GM23248 (cell line): ENCODE measurements at places on chromosomes 2 and 18. TPM values are rescaled to one million over a fixed set of nuclear protein-coding genes. Genes with fewer than 3 reads are reported as not detected.

- H3K27ac ChIP-seq = no peak overlapping the region
- no peaks in the 10 kb centered on the region for H3K36me3 ChIP-seq
- DNase-seq = peak; percentile 67
- H3K4me1 ChIP-seq = peaks cover 10% of the 10 kb centered on the region
- peaks cover 56% of the 10 kb centered on the region for H3K27me3 ChIP-seq
Measured at GRCh38 chr2:240277073-240277806, 136.8 kb upstream of the OTOS start.

Gene KLHL14
- total RNA-seq = not detected in 2 replicates

Gene SLC19A3
- 0.65 and 0.89 TPM in 2 replicates for total RNA-seq

Gene SLC20A1
- 135 and 153 TPM in 2 replicates for total RNA-seq

GRCh38 chr2:46377666-46378560 lies 80.7 kb downstream of the EPAS1 start:
- DNase-seq = no peak
- no peak overlapping the region for H3K27ac ChIP-seq
- H3K36me3 ChIP-seq = peaks cover 27% of the 10 kb centered on the region
- no peaks in the 10 kb centered on the region for H3K4me1 ChIP-seq
- no peaks in the 10 kb centered on the region for H3K27me3 ChIP-seq

Gene SERPINB10
- total RNA-seq = not detected in 2 replicates

- no peaks in the 10 kb centered on the region for H3K36me3 ChIP-seq
- H3K4me3 ChIP-seq = no peak overlapping the region
- DNase-seq = peak; percentile 67
Measured at GRCh38 chr2:223075301-223076270, 23.6 kb downstream of the KCNE4 start.

DNA sequence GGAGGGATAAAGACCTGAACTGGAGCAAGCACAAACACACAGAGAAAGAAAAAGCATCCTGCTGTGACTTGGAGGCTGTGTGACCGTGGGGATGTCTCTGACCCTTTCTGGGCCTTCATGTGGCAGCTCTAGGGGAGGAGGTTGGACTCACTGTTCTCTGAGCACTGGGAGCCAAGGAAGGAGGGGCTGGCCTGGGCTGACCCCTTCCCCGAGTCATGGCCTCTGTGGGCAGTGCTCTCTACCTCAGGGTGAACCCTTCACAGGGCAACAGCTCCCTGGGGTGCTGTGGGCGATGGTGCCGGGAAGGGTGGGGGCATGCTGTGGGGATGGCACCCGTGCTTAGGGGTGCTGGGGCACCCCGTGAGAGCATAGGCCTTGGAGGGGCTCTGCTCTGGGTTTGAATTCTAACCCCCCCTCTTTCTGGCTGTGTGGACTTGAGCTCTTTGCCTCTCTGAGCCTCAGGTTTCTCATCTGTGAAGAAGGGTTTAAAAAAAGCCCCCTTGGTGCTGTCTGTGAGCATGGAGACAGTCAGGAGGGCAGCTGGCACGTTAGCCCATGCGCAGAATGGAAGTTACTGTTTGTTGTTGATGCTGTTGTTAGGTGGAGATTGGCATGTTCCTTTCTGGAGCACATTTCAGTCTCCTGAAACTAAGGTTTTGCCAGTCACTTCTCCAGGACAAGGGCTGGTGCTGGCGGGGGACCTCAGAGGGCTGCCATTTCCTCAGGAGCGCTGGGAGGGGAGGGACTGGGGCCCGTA lies 700 bp downstream of the TOGARAM2 start:
- no peaks in the 10 kb centered on the region for H3K36me3 ChIP-seq
- peak; percentile 32 for DNase-seq
- H3K4me3 ChIP-seq = no peak overlapping the region
- H3K27ac ChIP-seq = no peak overlapping the region
- H3K4me1 ChIP-seq = no peaks in the 10 kb centered on the region

Gene PKDCC
- total RNA-seq = 9.9 and 12.8 TPM in 2 replicates

GRCh38 chr2:112187046-112187715 lies 49.0 kb downstream of the FBLN7 start:
- no peaks in the 10 kb centered on the region for H3K4me1 ChIP-seq
- no peaks in the 10 kb centered on the region for H3K27me3 ChIP-seq
- H3K36me3 ChIP-seq = no peaks in the 10 kb centered on the region
- no peak overlapping the region for H3K4me3 ChIP-seq
- H3K27ac ChIP-seq = no peak overlapping the region

Gene FBXO48
- 0.38 and 0.65 TPM in 2 replicates for total RNA-seq

DNA sequence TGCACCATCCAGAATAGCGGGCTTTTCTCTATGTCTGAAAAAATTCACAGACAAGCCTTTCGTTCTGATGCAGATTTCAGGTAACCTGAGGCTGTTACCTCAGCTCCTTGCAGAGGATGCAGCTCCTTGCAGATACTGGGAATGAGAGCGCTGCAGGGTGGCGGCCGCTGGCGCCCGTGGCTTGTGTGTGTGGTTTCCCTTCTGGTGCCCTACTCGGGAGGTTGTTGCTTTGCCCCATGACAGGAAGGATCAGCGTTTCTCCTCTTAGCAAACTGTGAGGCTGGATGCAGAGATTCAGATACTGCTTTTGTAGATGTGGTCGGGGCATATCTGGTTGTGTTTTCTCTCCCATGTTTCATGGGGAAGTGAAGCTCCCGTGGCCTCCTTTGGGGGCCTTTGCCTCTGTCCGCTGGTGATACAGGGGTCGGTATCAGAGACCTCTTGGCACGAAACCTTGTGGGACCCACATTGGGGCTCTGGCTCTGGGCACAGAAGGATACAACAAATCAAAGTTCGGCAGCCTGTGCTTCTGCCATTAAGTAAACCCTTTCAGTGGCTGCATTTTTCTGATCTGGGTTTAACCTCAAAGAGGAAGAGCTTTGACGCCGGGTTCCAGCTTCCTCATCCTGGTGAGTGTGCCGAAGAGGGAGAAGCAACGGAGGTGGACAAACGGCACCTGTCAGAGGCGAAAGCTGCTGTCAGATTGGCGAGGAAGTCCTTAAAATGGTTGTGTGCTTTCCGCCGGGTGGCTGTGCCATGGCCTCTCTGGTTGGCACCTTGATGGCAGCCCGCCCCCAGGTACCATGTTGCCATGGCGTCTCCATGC lies 127.8 kb downstream of the MBP start:
- no peaks in the 10 kb centered on the region for H3K4me1 ChIP-seq
- H3K27ac ChIP-seq = no peak overlapping the region
- H3K36me3 ChIP-seq = no peaks in the 10 kb centered on the region

DNA sequence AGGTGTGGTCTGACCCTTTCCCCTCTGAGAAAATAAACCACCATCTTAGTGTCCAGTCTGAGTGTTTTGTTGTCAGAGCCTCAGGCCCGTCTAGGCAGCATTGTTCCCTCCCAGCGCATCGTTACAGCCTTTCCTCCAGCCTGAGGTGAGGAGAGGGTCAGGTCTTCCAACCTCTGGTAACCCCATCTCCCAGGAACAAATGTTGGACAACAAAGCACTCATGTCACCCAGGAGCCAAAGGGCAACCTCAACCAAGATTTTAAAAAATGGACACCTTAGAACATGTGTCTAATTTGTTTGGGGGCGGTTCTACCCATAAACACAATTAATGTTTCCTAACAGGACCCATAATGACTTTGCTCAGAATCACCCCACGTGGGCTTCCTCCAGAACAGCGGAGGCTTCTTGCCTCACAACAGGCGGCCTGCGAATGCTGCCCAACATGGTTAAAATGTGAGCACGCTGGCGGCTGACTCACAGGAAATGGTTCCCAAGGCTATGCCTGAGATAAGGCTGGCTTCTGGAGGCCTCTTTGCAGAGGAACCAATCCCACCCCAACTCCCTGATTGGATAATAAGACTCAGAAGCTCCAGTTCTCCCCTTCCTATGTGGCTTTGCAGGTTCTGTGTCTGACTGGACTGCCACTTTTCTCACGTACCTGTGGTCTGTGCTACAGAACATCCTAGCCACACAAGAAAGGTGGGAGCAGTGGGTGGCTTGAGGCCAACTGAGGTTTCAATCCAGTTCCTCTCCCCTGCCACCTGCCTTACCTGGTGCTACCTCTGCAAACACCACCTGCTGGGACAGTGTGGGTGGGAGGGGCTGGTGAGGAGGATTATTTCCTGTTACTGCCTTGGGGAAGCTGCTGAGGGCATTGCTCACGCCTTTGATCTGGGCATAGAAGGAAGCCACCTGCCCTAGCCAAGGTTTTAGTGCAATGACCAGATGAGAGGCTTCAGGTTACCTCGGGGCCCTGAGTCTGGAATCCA lies 108.8 kb downstream of the B3GNT2 start:
- H3K27ac ChIP-seq = no peak overlapping the region
- no peaks in the 10 kb centered on the region for H3K27me3 ChIP-seq
- no peaks in the 10 kb centered on the region for H3K36me3 ChIP-seq
- H3K4me3 ChIP-seq = no peak overlapping the region

DNA sequence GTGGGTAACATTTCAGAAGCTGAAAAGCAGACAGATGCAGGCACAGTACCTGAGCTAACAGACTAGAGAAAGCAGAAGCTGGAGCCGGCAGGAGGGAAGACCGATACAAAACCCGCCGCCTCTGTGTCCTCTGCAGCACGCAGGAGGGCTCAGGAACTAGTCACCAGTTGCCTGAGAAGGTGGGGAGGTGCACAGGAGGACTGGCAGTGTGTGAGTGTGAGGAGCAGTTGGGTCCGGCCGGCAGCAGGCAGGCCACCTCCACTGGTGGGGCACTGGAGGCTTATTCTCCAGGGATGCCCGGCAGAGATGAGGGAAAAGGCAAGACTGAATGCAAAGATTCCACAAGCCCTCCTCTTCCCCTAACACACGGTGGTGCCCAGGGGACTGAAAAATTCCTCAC lies 18.2 kb downstream of the ERCC3 start:
- H3K27ac ChIP-seq = no peak overlapping the region
- no peak overlapping the region for H3K4me3 ChIP-seq
- H3K36me3 ChIP-seq = peaks cover 33% of the 10 kb centered on the region

DNA sequence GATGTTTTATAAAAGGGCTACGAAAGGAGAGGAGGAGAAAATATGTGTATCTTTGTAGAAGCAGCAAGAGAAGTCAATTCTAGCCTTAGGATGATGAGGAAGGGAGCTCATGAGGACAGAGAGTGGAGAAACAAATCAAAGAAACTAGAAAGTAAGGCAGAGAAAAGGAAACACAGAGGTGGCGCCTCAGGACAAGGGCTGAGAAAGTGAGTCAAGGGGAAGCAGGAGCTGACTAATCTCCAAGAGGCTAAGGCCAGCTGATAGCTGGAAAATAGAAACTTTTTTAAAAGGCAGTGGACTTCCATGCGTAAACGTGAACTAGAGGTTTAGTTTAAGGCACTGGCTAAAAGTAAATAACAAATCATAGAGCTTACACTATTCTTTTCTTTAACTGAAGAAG lies 173.3 kb downstream of the ANKRD44 start:
- H3K27ac ChIP-seq = no peak overlapping the region
- peaks cover 18% of the 10 kb centered on the region for H3K4me1 ChIP-seq
- H3K27me3 ChIP-seq = no peaks in the 10 kb centered on the region
- H3K4me3 ChIP-seq = no peak overlapping the region
- DNase-seq = peak; percentile 74

Gene RPE
- total RNA-seq = 80.9 and 100.0 TPM in 2 replicates

DNA sequence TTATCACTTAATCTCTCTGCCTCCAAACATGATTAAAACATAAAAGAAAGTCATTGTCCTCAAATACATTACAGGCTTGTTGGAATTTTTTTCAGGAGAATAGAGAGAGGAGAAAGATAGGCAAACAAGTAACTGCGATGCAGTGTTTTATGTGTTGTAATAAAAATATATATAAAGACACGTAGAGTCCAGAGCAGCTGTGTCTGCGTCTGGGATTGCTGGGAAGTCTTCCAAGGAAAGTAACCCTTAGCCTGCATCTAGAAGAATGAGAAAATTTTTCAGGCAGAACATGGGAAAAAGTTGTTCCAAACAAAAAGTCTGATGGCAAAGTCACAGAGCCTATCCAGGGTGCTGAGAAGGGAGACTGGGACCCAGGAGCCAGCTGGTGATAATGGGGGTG lies 91.8 kb upstream of the ST6GAL2 start:
- no peak for DNase-seq
- no peaks in the 10 kb centered on the region for H3K27me3 ChIP-seq
- no peaks in the 10 kb centered on the region for H3K36me3 ChIP-seq
- no peak overlapping the region for H3K27ac ChIP-seq
- peaks cover 13% of the 10 kb centered on the region for H3K4me1 ChIP-seq
- H3K4me3 ChIP-seq = no peak overlapping the region

DNA sequence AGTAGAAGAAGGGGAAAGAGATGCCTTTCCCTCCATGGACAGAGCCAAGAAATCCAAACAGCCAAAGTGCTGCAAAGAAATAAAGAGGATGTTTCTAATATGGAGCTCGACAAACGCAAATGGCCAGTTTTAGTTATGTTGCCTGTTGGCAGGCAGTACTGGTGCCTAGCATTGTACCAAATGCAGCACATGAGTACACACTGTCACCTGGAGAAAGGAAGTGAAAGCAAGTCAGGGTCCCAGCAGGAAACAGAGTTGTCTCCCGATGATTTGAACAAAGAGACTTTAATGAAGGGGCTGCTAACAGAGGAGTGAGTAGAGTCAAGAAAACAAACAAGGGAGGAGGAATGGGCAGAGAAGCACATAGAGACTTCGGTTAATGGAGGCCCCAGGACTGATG lies 623.0 kb downstream of the BCL11A start:
- H3K27me3 ChIP-seq = no peaks in the 10 kb centered on the region
- H3K36me3 ChIP-seq = no peaks in the 10 kb centered on the region
- DNase-seq = no peak
- no peaks in the 10 kb centered on the region for H3K4me1 ChIP-seq
- H3K4me3 ChIP-seq = no peak overlapping the region

- no peaks in the 10 kb centered on the region for H3K36me3 ChIP-seq
- no peak overlapping the region for H3K27ac ChIP-seq
- H3K4me1 ChIP-seq = no peaks in the 10 kb centered on the region
- H3K27me3 ChIP-seq = no peaks in the 10 kb centered on the region
Measured at GRCh38 chr2:54866868-54867267, 143.4 kb downstream of the EML6 start.

DNA sequence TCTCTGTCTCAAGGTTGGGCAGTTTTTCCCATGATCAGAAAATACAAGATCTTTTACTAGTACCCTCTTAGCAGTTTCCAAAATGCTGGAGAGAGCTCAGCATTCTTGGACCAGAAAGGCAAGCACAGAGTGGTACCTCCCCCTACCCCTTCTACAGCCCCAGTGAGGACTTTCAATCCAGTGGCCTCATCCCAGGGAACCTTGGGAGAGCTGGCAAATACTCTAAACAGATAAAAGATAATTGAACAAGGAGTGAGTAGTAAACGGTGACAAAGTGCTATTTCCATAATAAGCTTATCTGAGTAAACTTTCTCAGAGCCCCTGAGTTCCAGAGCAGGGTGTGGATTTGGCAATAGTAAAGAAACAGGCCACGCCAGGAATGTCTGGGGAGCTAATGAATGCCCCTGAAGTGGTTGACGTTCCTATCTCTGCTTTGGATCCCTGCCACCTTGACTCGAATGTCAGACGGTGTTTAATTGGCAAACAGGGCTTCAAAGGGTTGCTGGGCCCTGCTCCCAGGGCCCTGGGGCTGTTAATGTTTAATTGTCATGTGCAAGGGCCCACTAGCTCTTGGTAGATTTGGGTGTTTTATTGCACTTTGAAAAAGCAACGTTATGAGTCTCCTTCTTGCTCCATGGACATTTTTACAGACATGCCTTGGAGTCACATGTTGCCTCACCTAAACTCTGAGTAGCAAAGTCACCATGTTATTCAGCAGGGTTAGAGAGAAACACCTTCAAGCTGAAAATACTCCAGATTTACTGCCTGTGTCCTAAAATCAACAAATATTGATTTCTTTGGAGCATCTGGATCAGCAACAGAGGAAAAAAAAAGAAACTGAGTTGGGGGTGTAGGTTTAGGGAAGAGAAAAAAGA lies 239.9 kb downstream of the CYRIA start:
- no peak for DNase-seq
- no peak overlapping the region for H3K4me3 ChIP-seq
- H3K27ac ChIP-seq = no peak overlapping the region
- H3K36me3 ChIP-seq = no peaks in the 10 kb centered on the region
